Right renal pelvis (tissue), 4 donors: ENCODE measurements at places on chromosomes 2 and 18. TPM values are rescaled to one million over a fixed set of nuclear protein-coding genes. Genes with fewer than 3 reads are reported as not detected.

The DLX1 gene
- 0.18 TPM for polyA plus RNA-seq

The CXCR1 gene
- polyA plus RNA-seq = not detected

The ARMC9 gene
- 26.8 TPM for polyA plus RNA-seq

The LTBP1 gene
- polyA plus RNA-seq = 82.2 TPM

The GREB1 gene
- polyA plus RNA-seq = 12.5 TPM

The OXER1 gene
- polyA plus RNA-seq = 7.3 TPM

DNA sequence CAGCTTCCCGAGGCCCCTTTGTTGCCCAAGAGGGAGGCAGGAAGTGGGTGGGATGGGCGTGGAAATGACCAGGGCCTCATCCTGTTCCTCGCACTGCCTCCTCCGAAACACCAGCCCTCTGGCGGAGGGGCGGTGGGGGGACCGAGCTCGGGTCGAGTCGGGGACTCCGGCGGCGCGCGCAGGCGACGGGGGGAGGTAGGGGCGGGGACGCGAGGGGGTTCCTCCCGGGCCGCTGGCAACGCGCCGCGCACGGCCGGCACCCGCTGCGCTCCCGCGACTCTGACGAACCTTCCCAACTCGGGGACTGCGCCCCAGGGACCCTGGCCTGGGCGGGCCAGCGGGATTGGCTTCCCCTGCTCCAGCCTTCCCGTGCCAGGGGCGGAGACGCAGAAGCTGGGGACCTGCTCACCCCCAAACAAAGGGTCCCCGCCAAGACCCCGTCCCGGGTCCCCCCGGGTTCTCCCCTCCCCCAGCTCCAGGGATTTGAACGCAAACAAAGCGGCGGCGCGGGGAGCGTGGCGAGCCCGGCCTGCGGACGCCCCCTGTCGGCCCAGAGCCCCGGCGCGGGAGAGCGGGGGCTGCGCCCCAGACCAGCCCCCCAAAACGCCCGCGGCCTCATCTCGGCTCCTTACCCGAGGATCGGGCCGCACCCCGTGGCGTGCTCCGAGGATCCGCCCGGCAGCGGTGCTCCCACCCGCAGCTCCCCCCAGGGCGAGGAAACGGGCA lies 1.2 kb downstream of the SEMA4C start:
- no peak for DNase-seq

GRCh38 chr2:178999476-178999875 lies 50.5 kb downstream of the CCDC141 start:
- DNase-seq = no peak

DNA sequence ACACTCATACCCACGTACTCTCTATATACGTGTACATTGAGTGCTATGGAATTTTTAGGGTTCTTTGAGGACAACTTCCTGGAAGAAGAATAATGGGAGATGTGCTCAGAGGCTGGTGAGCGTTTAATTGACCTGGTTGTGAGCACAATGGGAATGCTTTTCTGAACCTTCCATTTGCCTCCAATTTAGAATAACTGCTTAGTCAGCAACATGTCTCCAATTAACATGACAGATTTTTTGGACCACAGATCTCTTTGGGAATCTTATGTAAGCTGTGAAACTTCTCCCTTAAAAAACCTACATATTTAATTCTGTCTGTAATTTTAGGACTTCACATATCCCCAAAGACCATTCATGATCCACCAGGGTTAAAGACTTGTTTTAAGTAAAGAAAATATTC lies 166.7 kb upstream of the TNP1 start:
- DNase-seq = no peak

DNA sequence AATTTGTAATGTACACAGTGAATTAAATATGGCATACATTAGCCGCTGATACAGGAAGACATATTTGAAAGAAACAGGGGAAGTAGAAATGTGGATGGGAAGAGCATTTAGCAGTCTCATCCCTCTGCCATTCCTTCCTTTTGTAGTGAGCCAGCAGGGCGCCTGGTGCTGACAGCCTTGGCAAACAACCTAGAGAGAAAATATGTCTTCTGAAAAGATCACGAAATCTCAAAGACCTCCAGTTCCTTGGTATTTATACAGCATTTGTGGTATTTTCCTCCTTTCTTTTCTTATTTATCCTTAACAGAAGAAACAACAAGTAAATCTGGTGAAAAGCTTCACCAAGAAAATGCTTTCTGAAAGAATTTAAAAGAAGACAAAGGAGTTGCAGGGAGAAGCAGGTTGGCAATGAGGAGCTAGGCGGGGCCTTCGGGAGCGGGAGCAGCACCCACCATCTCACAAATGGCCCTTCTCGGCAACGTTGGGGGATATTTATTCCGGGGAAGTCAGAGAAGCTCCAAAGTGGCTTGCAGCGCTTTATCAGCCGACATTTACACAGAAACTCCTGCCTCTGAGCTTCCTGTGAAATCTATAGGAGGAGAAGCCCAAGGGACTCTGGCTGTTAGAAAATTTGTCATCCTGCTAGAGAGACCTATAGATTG lies 406.1 kb upstream of the NRP2 start:
- DNase-seq = no peak

- no peak for DNase-seq
Measured at GRCh38 chr2:191650896-191651773, 26.8 kb upstream of the NABP1 start.

- DNase-seq = no peak
Measured at GRCh38 chr2:153917570-153917969, 45.8 kb downstream of the GALNT13 start.

GRCh38 chr18:52000435-52000834 lies 339.6 kb upstream of the DCC start:
- DNase-seq = no peak

- DNase-seq = no peak
Measured at GRCh38 chr2:141380008-141380979, 750.5 kb downstream of the LRP1B start.

- no peak for DNase-seq
Measured at GRCh38 chr2:233810385-233810784, 32.3 kb downstream of the MROH2A start.

DNA sequence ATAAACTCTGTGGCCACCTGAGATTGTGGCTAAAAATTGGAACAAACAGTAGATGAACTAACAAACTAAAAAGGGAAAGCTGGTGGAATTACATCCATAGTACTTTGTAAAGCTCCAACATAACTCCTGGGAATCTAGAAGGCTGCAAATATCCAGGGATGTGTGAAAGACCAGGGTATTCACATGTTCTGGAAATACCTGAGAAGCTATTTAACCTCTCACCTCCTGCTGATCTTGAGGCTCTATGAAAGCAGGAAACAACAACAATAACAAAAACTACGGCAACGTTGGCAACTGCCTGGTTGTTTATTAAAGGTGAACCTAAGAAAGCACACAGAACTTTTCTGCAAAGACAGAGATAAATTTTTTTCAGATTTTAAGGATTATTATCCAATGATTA lies 171.3 kb downstream of the CCDC178 start:
- DNase-seq = no peak

DNA sequence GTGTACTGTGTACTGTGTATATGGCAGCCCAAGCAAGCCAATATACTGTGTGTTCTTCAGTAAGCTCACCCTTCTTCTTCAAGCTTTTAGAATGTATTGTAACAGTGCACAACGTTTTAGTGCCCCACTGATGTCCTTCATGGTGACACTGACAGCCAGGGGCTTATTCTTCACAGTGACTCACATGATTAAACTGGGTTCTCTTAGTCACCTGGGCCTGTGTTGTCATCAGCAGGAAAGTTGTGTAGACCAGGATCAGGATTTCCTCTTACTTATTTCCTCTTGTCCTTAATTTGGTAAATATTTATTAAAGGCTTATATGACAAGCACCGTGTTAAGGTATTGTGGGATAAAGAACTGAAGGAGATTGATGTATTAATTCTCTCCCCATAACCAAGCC lies 67.9 kb upstream of the THOC1 start:
- DNase-seq = no peak

DNA sequence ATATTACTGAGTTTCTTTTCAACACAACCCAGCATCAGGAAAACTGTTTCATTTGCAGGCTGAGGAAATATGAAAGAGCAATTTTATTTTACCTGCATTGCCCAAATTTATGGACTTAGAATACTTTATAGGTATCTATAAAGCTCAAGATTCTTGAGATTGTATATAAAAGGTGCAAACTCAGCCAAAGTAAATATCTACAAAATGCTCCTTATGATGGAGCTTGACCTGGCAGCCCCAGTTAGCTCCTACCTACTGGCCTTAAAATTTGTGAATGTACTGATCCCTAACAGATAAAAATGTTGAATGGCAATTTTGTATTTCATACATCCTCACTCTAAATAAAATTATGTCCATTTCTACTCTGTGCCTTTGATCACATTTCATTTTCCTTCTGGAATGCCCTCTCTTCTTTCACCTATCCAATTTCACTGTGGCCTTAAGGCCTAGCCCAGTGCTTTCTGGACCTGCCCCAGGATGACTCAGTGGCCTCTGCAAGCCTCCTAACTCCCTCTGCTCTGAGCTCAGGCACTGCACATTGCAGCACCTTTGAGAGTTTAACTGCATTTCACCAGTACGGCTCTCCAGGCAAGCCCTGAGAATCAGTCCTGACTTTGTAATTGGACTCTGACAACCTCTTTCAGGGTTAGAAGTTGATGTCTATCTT lies 125.9 kb downstream of the ANTXR1 start:
- no peak for DNase-seq

DNA sequence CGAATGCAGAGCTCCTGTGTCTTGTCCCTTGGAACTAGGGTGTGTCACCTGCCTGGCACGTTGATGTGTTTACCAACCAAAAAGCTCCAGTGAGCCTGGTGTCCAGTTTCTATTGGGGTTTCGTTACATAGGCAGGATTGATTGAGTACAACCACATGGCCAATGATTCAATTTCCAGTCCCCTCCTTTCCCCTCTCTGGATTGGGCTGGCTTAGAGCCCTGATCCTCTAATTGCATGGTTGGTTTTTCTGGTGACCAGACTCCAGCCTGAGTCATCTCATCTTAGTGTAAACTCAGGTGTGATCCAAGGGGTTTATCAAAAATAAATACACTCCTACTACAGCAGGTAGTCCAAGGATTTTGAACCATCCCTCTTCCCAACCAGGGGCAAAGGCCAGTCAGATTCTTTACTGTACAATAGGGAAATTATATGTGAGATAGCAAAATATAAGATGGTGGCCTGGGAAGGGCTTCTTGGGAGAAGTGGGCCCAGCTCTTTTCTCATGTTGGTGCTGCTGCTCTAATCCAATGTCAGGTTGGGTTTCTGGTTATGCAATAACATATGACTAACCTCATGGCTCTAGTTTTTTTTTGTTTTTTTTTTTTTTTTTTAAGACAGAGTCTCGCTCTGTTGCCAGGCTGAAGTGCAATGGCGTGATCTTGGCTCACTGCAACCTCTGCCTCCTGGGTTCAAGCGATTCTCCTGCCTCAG lies 64.7 kb upstream of the MGAT5 start:
- no peak for DNase-seq

- no peak for DNase-seq
Measured at GRCh38 chr2:84768840-84769239, 112.0 kb downstream of the TRABD2A start.
